ENCODE measurements at places on chromosomes 3 and 15. TPM values are rescaled to one million over a fixed set of nuclear protein-coding genes. Genes with fewer than 3 reads are reported as not detected.

AADAC gene
- total RNA-seq: not detected

- H3K4me3 ChIP-seq: no peak overlapping the region
- no peaks in the 10 kb centered on the region for H3K4me1 ChIP-seq
- H3K36me3 ChIP-seq: no peaks in the 10 kb centered on the region
- no peaks in the 10 kb centered on the region for H3K27me3 ChIP-seq
These were observed 19.8 kb downstream of the SCAP start for GRCh38 chr3:47455806-47456452.

- peaks cover 62% of the 10 kb centered on the region for H3K4me1 ChIP-seq
- H3K27me3 ChIP-seq: no peaks in the 10 kb centered on the region
- no peak overlapping the region for H3K4me3 ChIP-seq
- H3K36me3 ChIP-seq: no peaks in the 10 kb centered on the region
- no peak overlapping the region for H3K27ac ChIP-seq
These were observed 72.0 kb downstream of the PDZRN3 start for GRCh38 chr3:73552700-73553099.

TPM1 gene
- total RNA-seq: 15,552 TPM

GOLGA8T gene
- 0.97 TPM for total RNA-seq

DNA sequence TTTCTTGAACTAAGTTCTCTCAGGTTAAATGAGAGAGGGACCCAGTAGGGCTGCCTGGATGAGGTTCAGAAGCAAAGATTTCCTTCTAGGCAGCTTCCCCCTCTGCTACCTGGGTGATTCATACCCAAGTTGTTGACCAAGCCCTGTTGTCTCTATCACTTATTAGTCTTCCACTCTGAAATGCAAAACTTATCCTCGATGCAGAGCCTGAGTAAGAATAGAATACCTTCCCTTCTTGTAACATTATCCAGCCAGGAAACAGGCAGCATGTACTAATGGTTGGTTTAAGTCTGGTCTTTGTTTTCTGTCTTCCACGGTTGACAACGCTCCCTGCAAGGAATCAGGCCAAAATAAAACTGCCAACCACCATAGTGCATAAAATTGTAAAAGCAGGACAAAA lies 377.3 kb downstream of the MECOM start:
- peak overlapping the region; percentile 26 for H3K27ac ChIP-seq
- peaks cover 5% of the 10 kb centered on the region for H3K4me1 ChIP-seq
- no peak for DNase-seq

GRCh38 chr3:122678506-122678905 lies 2.1 kb upstream of the PARP14 start:
- H3K27me3 ChIP-seq: no peaks in the 10 kb centered on the region
- peak; percentile 43 for DNase-seq
- H3K4me3 ChIP-seq: peak overlapping the region; percentile 91
- H3K36me3 ChIP-seq: no peaks in the 10 kb centered on the region

DNA sequence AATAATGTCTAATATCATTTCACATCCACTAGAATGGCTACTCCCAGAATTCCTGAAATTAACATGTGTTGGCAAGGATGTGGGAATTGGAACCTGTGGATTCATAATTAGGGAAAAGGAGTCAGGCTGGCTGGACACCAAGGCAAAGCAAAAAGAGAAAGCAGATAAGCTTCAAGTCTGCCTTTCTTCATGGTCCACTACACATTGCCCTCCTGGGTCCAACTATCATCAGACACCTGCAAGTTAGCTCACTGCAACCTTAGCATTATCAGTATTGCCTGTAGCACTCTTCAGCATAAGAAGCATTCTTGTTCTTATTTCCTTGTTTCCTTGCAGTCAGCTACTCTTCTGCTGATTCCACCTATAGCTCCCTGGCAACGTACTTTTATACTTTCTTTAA lies 124.3 kb downstream of the ZNF280D start:
- no peaks in the 10 kb centered on the region for H3K4me1 ChIP-seq
- no peaks in the 10 kb centered on the region for H3K36me3 ChIP-seq
- H3K4me3 ChIP-seq: no peak overlapping the region
- no peak overlapping the region for H3K27ac ChIP-seq

HYKK gene
- total RNA-seq: 8.7 TPM

DNA sequence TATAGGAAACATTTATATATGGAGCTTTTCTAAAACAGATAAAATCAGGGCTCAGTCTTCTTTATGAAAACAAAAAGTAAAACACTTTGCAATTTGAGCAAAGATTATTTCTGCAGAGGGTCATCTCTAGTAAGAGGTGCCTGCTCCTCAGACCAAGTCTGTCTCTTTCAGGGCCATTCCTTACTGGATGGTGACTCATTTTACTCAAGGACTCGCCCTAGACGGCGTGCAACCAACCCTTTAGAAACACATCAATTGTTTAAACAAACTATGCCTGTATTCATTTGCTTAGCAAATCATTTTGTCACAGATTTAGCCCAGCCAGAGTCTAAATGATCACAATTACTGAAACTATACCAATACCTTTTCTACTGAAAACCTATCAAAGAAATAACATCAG lies 242.8 kb upstream of the ICE2 start:
- no peaks in the 10 kb centered on the region for H3K36me3 ChIP-seq
- H3K4me3 ChIP-seq: no peak overlapping the region

- H3K36me3 ChIP-seq: no peaks in the 10 kb centered on the region
- H3K27ac ChIP-seq: peak overlapping the region; percentile 73
- H3K4me1 ChIP-seq: peaks cover 21% of the 10 kb centered on the region
- no peaks in the 10 kb centered on the region for H3K27me3 ChIP-seq
These were observed 70.3 kb downstream of the SENP2 start for GRCh38 chr3:185656321-185656840.

DNA sequence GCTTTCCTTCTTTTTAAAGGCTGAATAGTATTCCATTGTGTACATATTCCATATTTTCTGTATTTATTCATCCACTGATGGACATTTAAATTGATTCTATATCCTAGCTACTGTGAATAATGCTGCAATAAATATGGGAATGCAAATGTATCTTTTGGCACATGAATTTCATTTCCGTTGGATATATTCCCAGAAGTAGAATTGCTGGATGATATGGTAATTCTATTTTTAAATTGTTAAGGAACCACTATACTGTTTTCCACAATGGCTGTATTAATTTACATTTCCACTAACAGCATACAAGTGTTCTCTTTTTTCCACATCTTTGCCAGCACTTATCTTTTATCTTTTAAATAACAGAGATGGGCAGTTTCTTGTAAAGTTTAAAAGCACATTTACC lies 302.7 kb downstream of the CTNNB1 start:
- no peak overlapping the region for H3K4me3 ChIP-seq
- no peak for DNase-seq
- no peaks in the 10 kb centered on the region for H3K4me1 ChIP-seq
- H3K36me3 ChIP-seq: no peaks in the 10 kb centered on the region
- no peaks in the 10 kb centered on the region for H3K27me3 ChIP-seq

- H3K4me1 ChIP-seq: peaks cover 13% of the 10 kb centered on the region
- no peak for DNase-seq
- no peaks in the 10 kb centered on the region for H3K27me3 ChIP-seq
- H3K36me3 ChIP-seq: peaks cover 8% of the 10 kb centered on the region
These were observed 61.8 kb downstream of the CRTC3 start for GRCh38 chr15:90591524-90591923.

DNA sequence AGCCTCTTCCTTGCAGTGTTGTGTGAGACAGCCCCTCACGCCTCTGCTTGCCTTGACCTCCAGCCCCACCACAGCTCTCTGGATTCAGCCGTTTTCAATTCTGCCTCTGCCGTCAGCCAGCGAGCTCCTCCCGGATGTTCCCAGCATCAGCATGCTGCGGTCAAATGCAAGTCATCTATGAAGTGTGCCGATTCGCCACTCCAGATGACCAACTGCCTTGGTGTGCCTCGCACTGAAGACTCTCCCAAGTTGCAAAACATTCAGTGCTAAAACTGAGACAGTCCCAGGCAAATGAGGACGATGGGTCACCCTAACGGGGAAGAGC lies 30.6 kb upstream of the RASA2 start:
- no peaks in the 10 kb centered on the region for H3K36me3 ChIP-seq
- no peak overlapping the region for H3K4me3 ChIP-seq
- H3K4me1 ChIP-seq: peaks cover 28% of the 10 kb centered on the region
- H3K27ac ChIP-seq: no peak overlapping the region
- H3K27me3 ChIP-seq: no peaks in the 10 kb centered on the region

DNA sequence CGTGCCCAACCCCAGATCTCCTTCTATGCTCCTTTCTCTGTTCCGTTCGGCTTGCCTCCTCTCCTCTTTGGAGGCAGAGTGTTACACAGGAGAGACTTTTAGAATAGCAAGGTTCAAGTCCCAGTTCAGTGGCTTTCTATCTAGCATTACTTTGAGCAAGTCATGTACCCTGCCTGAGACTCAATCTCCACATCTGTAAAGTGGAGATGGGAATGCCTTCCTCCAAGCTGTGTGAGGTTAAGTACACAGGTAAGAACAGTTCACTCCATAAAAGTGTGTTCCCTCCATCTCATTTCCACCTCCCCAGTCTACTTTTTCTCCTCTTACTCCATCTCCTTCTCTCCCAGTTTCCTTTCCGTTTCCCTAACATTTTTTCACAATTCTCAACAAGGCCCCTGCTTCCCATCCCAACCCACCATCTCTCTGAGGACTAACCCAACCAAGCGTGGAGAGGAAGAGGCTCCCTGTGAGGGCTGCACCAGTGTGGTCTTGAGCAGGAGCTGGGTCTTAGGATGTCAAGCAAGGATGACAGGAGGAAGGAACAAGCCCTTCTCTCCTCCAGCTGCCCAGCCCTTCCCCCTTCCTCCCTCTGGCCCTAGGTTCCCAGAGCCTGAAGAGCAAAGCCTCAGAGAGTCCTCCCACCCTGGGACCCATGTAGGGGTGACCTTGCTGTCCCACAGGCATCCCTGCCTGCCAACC lies 6.4 kb downstream of the ATP8B4 start:
- peaks cover 17% of the 10 kb centered on the region for H3K4me1 ChIP-seq
- peak overlapping the region; percentile 49 for H3K4me3 ChIP-seq
- DNase-seq: peak; percentile 42
- H3K36me3 ChIP-seq: no peaks in the 10 kb centered on the region
- H3K27ac ChIP-seq: no peak overlapping the region

GRCh38 chr15:98419173-98419780 lies 229.1 kb upstream of the IGF1R start:
- H3K27me3 ChIP-seq: peaks cover 25% of the 10 kb centered on the region
- peaks cover 9% of the 10 kb centered on the region for H3K4me1 ChIP-seq
- H3K4me3 ChIP-seq: no peak overlapping the region
- no peak overlapping the region for H3K27ac ChIP-seq
- H3K36me3 ChIP-seq: no peaks in the 10 kb centered on the region

DNA sequence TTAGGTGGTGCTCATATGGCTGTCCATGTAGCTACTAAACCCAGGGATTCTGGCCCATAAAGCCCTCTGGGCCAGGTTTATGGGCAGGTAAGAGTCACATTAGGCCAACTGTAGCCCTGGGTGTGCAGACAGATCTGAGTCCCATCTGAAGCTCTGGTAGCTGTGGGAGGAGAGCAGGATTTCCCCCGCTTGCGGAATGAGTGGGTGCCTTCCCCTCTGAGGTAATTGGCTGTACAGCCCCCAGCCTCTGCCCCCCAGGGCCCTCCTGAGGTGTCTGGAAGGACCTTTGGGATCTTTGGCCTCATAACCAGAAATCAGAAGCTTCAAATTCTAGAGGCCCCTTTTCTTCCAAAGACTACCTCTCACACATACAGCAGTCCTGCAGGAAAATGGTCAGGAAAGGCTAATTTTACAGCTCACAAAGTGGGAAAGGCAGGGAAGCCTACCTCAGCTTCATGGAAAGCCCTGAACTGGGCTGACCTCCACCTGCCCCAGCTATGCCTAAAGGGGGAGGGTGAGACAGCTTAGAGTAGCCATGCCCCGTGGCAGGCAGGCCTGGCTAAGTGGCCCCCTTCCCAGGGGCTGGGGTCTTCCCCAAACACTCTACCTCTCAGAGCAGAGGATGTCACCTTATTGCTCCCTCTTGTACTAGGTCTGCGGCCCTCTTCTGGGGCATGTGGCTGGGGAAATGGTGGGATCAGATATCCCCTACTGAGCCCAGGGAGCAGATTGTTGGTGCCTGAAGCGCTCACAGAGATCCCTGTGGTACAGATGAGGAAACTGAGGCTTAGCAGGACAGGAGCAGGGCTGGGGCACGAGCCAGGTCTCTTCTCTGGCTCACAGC lies 16.8 kb downstream of the HEMK1 start:
- no peak overlapping the region for H3K4me3 ChIP-seq
- peaks cover 6% of the 10 kb centered on the region for H3K36me3 ChIP-seq
- H3K27me3 ChIP-seq: no peaks in the 10 kb centered on the region
- peak overlapping the region; percentile 78 for H3K27ac ChIP-seq

TYRO3 gene
- total RNA-seq: 3.5 TPM

DNA sequence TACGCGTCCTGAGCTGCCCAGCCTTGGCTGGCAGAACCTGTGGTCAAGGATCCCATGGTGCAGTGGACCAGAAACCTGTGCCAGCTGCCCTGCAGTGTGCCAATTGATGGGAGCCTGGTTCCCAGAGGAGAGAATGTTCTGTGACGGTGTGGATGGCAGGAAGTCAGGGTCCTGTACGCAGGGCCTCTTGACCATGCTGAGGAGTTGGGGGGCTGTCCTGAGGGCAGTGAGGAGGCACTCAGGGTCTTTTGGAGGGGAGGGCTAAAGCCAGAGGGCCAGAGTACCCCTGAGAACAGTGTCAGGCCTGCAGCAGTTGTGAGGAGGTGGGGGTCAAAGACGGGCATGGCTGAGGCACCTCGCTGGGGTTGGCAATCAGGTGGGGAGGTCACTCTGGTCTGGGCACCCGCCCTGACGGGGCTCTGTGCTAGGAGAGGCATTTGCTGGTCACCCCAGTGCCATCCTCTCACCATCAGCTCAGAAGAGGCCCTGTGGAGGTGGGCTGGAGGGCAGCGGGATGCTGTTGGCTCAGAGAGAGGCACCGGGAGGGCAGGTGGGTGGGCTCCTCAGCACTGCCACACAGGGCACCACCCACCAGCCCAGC lies 61.0 kb downstream of the SCN5A start:
- H3K4me1 ChIP-seq: peaks cover 15% of the 10 kb centered on the region
- H3K27ac ChIP-seq: peak overlapping the region; percentile 26
- H3K4me3 ChIP-seq: no peak overlapping the region

CFAP91 gene
- total RNA-seq: 0.27 TPM

- no peaks in the 10 kb centered on the region for H3K36me3 ChIP-seq
- H3K4me3 ChIP-seq: no peak overlapping the region
- H3K4me1 ChIP-seq: no peaks in the 10 kb centered on the region
- no peak for DNase-seq
- H3K27ac ChIP-seq: no peak overlapping the region
These were observed 42.3 kb upstream of the CORO2B start for GRCh38 chr15:68536331-68537095.

DNA sequence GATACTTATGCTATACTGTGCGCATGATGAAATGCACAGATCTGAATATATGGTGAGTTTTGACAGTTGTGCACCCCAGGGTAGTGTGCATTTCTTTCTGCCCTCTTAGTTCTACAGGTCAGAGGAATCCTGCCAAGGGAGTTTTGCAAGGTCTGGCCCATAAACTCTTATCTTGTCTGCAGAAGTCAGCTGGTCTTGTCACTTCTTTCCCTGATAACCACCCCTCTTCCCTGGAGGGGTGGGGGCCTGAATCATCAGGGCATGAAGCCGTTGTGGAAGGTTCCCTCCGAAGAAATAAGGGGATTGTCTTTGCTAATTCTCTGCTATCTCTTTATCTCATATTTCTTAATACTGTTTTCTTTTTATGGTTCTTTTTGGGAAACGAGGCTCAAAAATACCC lies 30.4 kb downstream of the TRIM71 start:
- H3K27ac ChIP-seq: no peak overlapping the region
- no peak overlapping the region for H3K4me3 ChIP-seq
- no peaks in the 10 kb centered on the region for H3K27me3 ChIP-seq
- no peaks in the 10 kb centered on the region for H3K36me3 ChIP-seq
